Lung (tissue), 17 donors: ENCODE measurements at places on chromosomes 7 and 10. TPM values are rescaled to one million over a fixed set of nuclear protein-coding genes. Genes with fewer than 3 reads are reported as not detected.
A peak's percentile ranks its signal among the peaks of the same experiment; 100 is the strongest.

GRCh38 chr7:130154501-130155317, 50.5 kb downstream of the TMEM209 start:
- no peak for DNase-seq

GRCh38 chr7:87570178-87570577, 30.5 kb downstream of the ABCB1 start:
- DNase-seq, result no peak

- no peak for DNase-seq
Observed at GRCh38 chr10:125226823-125227222, 66.5 kb upstream of the CTBP2 start.

DNA sequence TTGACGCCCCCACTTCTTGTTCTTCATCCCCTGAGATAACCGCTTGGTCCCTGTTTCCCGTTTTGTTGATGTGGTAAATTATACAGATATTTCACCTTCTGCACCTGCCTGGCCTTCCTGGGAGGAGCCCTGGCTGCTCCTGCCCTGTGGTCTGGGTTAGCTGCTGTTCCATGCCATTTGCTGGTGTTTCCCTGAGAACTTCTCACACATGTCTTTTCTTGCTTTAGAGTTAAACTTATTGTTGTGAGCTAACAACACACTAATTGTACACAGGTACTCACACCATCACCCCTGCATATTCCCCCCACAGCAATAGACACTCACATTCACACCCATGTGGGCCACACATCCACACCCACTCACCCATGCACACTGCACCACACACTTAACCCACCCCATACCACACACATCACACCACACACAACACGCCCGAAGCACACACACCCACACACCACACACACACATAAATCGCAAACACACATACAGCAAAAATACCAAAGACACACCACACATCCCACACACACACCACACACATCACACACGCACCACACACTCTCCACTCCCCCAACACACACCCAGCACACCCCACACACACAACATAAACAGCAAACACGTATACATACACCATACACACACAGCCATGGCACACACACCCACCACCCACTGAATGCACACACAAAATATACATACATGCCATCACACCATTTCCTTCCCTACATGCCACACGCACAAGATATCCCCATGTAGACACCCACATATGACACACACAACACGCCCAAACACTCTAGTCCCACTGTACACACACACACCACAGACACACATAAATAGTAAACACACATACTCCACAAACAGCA, 19.4 kb upstream of the ANTXRL start:
- no peak for DNase-seq

Gene TMEM236
- 0.37 TPM for total RNA-seq

GRCh38 chr10:60406182-60406581, 16.5 kb upstream of the ANK3 start:
- no peak for DNase-seq

DNA sequence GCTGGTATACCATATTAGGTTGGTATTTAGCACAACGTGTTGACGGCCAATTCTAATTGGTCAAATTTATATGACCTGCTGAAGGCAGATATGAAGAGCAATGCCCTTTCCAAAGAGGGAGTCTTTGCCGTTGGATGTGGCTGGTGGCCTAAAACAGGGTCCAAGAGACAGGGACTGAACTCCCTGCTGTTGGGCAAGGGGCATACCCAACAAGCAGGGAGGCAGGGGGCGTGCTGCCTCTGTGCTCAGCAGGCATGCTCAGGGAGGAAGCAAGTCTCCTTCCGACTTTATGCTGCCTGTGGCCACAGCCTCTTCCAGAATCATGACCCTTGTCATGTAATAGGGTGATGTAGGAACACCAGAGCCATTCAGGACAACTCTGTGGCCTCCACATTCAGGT, 167.7 kb upstream of the NPVF start:
- no peak for DNase-seq

GRCh38 chr10:6274040-6274439, 71.3 kb downstream of the PFKFB3 start:
- peak; percentile 37 for DNase-seq

DNA sequence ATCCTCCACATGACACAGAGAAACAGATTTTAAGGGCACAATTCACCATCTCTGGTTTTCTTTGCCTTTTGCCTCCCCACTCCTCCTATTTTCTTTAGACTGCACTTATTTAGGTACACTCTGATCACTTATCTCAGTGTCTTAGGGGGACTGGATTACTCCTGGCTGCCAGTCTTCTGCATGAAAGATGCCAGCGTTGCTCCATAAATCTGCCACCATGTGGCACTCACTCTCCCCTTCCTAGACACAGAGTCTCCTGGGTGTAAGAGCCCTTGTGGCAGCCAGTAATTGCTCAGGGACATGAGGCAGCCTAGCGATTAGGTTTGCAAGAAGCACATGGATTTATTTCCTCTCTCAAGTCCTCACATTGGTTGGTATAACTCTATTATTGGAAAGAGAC, 34.5 kb upstream of the RBM20 start:
- peak; percentile 13 for DNase-seq

DNA sequence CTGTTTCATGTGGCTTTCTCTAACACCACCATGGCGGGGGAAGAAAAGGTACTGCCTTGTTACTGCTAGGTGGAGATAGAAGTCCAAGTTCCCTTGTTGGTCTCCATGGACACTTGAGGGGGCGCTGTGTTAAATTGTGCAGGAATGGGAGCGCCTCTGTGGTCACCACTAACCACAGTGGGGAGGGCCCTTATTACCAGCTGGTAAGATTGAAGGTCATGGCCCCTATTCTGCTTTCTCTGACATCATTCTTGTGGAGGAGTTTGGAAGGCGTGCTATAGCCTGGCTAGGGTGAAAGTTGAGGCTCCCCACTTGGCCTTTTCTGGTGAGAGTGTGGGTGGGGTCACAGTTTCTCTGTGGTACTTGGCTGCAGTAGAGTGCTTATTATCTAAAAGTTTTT, 14.9 kb upstream of the MXI1 start:
- DNase-seq, result no peak

DNA sequence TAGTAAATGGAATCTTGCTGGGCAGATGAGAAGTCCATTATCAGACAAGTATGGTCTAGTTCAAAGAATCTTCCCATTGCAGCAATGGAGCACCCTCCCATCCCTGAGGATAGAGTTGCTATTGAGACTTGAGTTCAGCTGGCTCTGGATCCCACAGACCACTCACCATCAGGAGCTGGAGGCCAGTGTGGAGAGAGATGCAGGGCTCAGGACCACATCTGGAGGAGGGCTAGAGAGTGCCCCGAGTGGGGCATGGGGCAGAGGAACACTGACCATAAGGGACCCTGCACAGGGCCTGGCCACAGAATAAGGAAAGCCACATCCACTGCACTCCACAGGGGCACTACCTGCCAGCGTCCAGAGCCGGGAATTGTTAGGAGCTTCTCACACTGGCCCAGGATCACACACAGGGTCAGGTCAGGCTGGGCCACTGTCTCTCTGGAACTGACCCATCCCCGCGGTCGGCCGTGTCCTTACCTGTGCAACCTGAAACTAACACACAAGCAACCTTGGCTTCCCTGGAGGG, 41.3 kb upstream of the TCERG1L start:
- no peak for DNase-seq

GRCh38 chr7:137829337-137829992, 17.3 kb downstream of the DGKI start:
- peak; percentile 53 for DNase-seq

- no peak for DNase-seq
Observed at GRCh38 chr10:62306663-62307062, 38.0 kb upstream of the RTKN2 start.

Gene UBN2
- total RNA-seq, result 29.8 TPM

Gene RBM20
- total RNA-seq, result 1.0 TPM

- no peak for DNase-seq
Observed at GRCh38 chr7:90654718-90655427, 58.8 kb downstream of the CDK14 start.

- DNase-seq, result no peak
Observed at GRCh38 chr7:148232784-148233183, 357.8 kb upstream of the C7orf33 start.

DNA sequence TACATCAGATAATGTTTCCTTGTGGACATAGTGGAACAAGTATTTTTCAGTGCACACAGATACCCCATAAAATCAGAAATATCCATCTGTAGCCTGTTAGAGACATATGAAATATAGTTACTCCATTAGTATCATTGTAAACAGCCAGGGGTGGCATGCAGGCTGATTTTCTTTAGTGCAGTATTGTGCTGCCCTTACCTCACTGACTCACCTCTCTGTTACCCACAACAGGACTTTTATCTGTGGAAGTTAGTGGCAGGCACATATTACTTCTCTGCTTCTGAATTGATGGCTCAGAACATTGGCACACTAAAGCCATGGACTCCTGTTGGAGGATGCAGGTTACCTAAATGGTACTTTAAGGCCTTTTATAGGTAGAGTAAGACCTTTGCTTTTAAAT, 70.0 kb downstream of the SLC25A40 start:
- DNase-seq, result no peak

Gene TBXAS1
- total RNA-seq, result 24.0 TPM

DNA sequence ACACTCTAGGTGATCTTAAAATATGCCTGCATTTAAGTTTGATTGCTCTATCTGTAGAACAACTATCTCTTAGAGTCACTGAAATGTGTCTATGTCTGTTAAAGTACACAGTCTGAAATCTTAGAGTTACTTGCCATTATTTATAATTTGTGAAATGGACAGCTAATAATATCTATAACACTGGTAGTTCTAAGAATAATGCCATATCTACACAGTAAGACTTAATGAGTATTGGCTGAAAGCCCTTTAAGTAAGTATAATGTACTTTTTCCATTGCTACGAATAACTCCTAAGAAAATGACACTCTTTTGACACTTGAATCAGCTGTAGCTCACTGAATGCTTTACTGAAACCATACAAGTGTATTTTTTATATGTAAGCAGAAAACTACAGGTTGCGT, 567.4 kb upstream of the PCDH15 start:
- no peak for DNase-seq

Gene AKR1C4
- total RNA-seq, result not detected

- no peak for DNase-seq
Observed at GRCh38 chr10:122349758-122350369, 24.6 kb upstream of the PLEKHA1 start.

DNA sequence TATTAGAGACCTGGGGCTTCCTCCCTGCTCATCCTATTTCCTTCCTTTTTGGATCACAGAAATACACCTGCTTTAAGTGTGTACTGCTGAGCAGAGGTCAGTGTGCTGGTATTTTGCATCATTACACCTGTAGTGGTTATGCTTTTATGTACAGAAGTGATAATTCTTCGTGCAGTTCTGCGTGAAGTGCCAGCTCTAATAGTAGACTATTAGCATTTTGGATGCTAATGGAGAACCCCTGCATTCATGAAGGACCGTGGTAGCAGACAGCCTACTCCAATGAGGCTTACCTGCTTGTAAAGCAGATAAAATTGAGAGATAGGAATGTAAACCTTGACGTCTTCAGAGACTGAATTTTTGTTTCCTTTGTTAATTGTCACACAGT, 114.3 kb downstream of the CDK14 start:
- DNase-seq, result no peak

DNA sequence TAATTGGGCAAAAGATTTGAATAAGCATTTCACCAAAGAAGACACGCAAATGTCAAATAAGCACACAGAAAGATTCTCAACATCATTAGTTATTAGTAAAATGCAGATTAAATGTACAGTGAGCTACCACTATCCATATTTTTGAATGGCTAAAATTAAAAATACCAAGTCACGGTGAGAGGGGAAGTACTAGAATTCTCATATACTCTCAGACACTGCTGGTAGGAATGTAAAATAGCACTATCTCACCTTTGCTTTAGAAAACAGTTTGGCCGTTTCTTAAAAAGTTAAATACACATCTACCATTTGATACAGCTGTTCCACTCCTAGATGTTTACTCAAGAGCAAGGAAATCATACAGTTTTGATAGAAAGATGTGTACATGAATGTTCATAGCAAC, 115.8 kb upstream of the CELF2 start:
- no peak for DNase-seq

- DNase-seq, result peak; percentile 64
Observed at GRCh38 chr10:13705526-13706174, 118.9 kb downstream of the PRPF18 start.

- no peak for DNase-seq
Observed at GRCh38 chr10:55822096-55822495, 539.0 kb downstream of the ZWINT start.

DNA sequence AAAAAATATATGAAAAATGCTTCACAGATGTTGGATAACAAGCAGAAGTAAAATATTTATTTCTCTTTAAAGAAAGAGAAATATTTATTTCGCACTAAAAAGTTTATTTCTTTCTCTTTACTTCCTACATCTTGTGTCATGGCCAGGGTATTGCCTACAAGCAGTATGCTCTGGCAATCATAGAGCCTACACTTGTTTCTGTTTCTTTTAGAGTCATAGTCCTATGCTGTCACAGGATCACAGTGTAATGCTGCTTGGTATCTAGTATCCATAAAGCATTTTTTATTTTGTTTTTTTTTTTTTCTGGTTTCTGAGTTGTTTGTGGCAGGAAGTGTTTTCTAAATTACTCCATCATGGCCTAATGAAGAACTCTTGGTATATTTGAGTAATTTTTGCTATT, 116.0 kb downstream of the ATRNL1 start:
- no peak for DNase-seq

Gene DIP2C
- 15.2 TPM for total RNA-seq

Gene RNF148
- total RNA-seq, result 2.8 TPM

Gene EN2
- total RNA-seq, result not detected

- no peak for DNase-seq
Observed at GRCh38 chr10:121732656-121733445, 134.6 kb upstream of the FGFR2 start.

Gene CRPPA
- total RNA-seq, result 3.6 TPM

DNA sequence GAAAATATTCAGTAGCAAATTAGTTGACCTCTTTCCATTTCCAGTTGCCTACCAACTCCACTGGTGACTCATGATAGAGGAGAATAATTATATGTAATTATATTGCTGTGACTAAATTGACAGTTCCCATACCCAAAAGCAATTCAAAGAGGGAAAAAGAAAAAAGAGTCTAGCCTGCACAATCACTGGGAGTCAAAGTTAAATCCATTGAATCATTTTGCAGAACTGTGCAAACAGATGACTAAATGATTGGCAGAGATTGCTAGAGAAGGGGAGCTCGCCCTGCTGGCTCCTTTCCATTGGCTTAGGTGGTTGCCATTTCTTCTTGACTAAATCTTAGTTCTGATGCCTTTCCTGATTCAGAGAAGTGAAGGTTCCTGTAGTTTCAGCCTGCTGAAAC, 1228.6 kb upstream of the SORCS1 start:
- no peak for DNase-seq

Gene ANKRD22
- total RNA-seq, result 2.6 TPM

- no peak for DNase-seq
Observed at GRCh38 chr7:99624484-99624883, 7.7 kb downstream of the ZSCAN25 start.

GRCh38 chr10:118543714-118544400, 51.6 kb downstream of the PRLHR start:
- peak; percentile 21 for DNase-seq

Gene IGF2BP3
- total RNA-seq, result 60.2 TPM
